Stimulated activated CD8-positive, alpha-beta memory T cell treated with anti-CD3 and anti-CD28 coated beads, Interleukin-4, amount 100 ng/mL, for 4 hours (primary cell): ENCODE measurements at places on chromosomes 1 and 21.
A peak's percentile ranks its signal among the peaks of the same experiment; 100 is the strongest.

DNA sequence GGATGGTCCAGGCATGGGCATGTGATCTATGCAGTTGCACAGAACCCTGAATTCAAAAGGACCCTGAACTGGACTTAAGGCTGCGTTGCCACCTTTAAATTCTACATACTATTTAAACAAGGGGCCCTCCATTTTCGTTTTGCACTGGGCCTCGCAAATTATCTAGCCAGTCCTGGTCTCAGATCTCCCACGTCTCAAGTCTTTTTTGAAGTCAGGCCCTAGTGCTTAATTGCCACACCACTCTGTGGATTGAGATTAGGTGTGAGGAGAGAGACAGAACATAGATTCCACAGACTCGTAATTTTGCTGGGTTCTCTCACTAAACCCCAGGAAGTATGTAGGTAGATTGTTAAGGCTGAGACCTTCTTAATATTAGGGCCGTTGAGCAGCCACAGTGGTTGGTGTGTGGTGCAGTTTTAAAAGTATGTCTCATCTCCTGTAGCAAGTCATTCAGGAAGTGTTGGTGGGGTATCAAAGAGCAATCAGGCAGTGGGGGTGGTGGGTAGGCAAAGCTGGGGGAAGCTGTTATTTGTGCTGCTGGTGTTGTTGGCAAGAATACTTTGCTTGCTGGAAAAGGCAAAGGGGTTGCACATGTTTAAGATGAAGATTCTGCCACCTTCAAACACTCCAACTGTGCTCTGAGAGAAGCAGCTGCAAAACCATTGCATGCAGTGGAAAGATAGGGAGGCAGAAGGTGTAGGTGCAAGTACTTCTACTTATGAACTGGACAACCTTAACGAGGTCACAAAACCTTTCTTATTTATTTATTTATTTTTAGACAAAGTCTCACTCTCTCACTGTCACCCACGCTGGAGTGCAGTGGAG, 11.2 kb downstream of the CD84 start:
- peak; percentile 70 for DNase-seq

GRCh38 chr21:43861706-43862105, 3.3 kb upstream of the AGPAT3 start:
- DNase-seq: no peak

GRCh38 chr21:24290151-24290833, 1317.0 kb downstream of the MRPL39 start:
- no peak for DNase-seq

DNA sequence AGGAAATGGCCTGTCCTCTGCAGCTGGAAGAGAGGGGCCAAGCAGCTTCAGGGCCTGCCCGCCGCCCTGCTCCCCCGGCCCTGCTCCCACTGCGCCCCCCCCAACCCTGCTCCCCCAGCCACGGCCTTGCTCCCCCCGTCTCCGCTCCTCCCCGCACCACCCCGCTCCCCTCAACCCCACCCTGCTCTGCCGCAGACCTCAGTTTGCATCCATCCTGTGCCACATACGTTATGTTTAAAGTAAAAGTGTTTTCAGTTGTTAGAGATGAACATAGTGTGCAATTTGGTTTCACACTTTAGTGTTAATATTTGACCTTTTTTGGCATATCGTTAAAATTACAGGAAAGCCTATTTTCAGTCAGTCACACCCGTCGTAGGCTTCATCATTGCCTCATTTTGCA, 34.1 kb upstream of the DIP2A start:
- no peak for DNase-seq

- DNase-seq: no peak
These were observed 4.5 kb downstream of the ZBED6 start for GRCh38 chr1:203799971-203800370.

DNA sequence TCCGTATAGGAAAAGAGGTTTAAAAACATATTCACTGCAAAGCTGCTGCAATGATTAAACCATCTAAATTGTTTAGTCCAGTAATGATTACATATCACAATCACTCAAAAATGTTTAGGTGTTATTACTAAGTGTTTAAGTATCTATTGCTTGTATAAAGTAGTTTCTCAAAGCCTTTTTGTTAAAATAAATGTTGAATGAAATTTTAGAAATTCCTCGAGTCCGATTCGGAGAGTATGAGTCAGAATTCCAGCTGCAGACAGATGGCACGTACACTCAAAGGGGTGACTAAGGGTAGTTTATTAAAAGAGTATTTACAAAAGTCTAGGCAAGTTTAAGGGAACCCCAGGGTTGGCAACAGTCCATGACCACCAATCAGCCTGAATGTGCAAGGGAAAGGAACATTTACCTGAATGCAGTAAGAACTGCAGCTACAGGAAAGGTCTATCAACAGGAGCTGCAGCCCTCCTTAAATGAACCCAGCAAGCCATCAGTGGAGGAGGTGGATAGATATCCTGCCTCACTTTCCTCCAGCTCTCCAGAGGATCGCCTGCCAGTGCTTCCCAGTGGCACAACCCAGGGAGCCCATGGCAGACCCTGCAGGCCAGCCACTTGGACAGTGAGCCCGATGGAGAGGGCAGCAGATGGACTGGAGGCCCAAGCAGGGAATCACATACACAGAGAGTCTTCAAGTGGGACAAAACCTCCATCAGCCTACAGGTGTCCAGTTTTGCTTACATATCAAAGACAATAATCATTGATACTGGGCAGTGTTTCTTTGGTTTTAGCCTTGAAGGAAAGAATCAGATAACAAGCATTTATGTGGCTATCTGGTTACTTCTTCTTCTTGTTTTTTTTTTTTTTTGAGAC, 92.1 kb upstream of the SLC44A3 start:
- DNase-seq: no peak

DNA sequence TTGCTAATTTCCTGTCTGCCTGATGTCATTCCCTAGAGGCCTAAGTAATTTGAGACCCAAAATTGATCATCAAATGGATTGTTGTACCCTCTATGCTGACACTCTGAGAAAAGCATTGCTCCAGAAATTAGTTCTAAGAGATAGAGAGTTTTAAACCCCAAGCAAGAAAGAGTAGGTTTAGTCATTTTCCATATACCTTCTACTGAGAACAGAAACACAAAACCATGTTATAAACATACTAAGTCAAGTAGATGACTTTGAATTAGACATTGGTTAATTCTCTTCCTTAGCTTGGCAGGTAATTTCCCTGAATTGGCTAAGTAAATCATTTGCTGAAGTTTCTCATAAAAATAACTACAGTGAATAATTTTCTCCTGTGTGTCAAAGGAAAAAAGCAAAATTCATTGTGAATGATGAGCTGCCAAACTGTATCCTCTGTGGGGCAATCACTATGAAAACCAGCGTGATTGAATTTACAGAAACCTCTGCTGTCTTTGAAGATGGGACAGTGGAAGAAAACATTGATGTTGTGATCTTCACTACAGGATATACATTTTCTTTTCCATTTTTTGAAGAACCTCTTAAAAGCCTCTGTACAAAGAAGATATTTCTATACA, 20.1 kb downstream of the FMO4 start:
- no peak for DNase-seq

- DNase-seq: no peak
These were observed 30.4 kb downstream of the TMEM63A start for GRCh38 chr1:225851805-225852204.

- DNase-seq: no peak
These were observed 18.2 kb upstream of the RHOU start for GRCh38 chr1:228717081-228717480.

GRCh38 chr21:15748586-15748985, 18.8 kb downstream of the USP25 start:
- DNase-seq: no peak

DNA sequence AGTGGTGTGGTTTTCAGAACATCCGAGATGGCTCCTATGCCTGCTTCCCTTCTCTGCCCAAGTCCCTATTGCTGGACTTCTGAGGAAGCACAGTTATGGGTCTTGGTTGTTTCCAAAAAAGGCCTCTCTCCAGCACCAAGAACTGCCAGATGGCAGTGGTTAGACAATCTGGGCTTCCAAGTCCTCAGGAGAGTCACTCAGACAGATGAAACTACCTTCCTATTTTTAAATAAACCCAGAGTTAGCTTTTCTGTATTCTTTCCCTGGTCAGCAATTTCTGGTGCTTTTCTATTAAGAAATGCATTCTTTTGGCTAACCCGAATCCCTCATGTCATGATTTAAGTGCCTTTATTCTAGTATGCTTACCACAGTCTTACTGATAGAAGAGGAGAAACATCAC, 245.9 kb downstream of the PRDM2 start:
- DNase-seq: no peak

DNA sequence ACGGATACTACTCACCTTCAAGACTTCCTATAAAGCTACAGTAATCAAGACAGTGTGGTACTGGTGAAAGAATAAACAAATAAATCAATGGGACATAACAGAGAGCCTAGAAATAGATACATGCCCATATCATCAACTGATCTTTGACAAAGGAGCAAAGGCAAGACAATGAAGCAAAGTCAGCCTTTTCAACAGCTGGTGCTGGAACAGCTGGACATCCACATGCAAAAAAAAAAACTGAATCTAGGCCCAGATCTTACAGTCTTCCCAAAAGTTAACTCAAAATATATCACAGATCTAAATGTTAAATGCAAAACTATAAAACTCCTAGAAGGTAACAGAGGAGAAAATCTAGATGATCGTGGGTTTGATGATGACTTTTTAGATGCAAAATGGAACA, 170.3 kb downstream of the MIS18A start:
- DNase-seq: no peak
